ENCODE measurements at places on chromosomes 3 and 15.

GRCh38 chr15:72445426-72445825 lies 28.7 kb upstream of the ARIH1 start:
- no peak for DNase-seq

DNA sequence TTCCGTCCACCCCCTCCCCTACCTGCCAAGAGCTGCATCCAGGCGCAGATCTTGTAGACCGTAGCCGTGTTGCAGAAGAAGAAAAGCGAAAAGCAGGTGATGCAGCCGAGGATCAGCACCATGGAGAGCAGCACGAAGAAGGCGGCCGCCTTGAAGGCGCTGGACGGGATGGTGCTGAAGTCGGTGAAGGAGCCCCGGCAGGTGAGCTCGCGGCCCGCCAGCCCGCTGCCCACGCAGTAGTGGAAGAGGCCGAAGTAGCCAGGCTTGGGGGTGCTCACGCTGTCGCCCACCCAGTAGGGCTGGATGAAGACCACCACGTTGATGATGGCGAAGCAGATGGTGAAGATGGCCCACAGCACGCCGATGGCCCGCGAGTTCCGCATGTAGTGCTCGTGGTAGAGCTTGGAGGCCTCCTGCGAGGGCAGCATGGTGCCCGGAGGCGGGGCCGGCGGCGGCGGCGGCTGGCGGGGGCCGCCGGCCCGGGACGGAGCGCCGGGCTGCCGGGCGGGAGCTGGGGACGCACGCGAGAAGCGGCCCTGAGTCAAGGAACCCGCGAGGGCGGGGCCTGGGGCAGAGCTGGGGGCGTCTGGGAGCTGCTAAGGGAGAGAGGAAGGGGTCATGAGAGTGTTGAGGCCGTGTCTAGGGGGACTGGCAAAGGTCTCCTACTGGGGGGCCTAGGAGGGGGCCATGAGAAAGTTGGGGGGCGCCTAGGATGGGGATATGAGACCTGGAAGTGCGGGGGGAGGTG lies 1.2 kb downstream of the LHFPL4 start:
- DNase-seq: peak; percentile 1

GRCh38 chr3:195058336-195059005 lies 212.5 kb downstream of the XXYLT1 start:
- DNase-seq: no peak

GRCh38 chr3:29940759-29941323 lies 660.0 kb downstream of the RBMS3 start:
- DNase-seq: no peak

DNA sequence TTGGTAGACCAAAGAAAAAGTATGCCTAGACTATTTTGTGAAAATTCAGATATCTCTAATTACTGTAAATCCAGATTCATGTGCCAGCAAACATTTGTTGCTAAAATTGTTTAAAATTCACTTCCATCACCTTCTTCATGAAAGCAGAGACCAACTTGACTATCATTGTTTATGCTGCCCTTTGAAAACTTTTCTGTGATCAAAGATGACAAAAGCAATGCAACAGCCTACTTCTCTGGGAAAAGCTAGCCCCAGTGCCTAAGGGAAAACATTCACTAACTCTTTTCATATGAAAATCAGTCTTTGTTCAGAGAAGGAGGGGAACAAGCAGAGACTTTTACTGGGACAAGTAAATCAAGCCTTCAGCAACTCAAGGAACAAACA lies 178.0 kb upstream of the P2RY1 start:
- DNase-seq: no peak

- DNase-seq: no peak
Measured at GRCh38 chr3:181698263-181698954, 13.3 kb upstream of the SOX2 start.

Data from epithelial cell of proximal tubule (primary cell).